Vagina (tissue), 2 donors: ENCODE measurements at places on chromosomes 3 and 15. TPM values are rescaled to one million over a fixed set of nuclear protein-coding genes. Genes with fewer than 3 reads are reported as not detected.

DNA sequence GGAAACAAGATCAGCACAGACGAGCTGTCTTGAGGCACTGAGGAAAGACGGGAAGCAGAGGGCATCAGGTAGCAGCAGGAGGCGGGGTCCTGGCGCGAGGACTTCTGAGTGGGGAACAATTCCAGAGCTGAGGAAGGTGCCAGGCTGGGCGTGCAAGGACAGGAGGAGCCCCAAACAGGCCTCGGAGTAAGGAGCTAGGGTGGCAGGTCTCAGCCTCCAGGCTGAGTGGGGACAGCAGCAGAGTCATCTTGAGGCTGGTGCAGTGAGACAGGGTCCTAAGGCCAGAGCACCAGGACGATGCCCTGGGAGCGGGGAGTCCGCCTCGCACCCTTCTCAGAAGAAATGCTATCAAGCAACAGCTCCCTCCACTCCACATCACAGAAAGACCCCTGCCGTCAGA, 78.4 kb downstream of the PCSK6 start:
- H3K27me3 ChIP-seq, result no peaks in the 10 kb centered on the region
- H3K4me1 ChIP-seq, result no peaks in the 10 kb centered on the region
- H3K36me3 ChIP-seq, result no peaks in the 10 kb centered on the region
- no peak for DNase-seq
- no peak overlapping the region for H3K27ac ChIP-seq
- no peak overlapping the region for H3K4me3 ChIP-seq

DNA sequence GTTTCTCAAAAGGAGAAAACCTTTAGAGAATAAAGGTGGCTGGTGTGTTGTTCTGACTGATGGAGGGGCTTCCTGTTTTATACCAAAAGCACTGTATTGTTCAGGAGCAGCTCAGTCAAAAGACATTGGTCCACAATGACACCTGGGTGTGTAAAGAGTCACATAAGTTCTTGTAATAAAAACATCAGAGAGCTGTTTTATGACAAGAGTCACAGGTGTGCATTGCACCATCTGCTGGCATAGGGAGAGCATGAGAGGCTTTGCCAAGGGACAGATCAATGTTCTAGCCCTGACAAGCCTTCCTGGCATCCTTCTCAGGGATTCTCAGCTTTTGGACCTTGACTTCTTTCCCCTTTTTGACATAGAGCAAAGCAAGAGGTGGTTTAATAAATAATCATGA, 20.4 kb downstream of the ARPP21 start:
- H3K4me3 ChIP-seq, result no peak overlapping the region
- no peaks in the 10 kb centered on the region for H3K4me1 ChIP-seq
- no peaks in the 10 kb centered on the region for H3K36me3 ChIP-seq
- no peak for DNase-seq

GRCh38 chr15:67138891-67139855, 73.8 kb downstream of the SMAD3 start:
- peaks cover 100% of the 10 kb centered on the region for H3K4me1 ChIP-seq
- no peaks in the 10 kb centered on the region for H3K36me3 ChIP-seq
- H3K27ac ChIP-seq, result peak overlapping the region; percentile 94
- H3K27me3 ChIP-seq, result no peaks in the 10 kb centered on the region
- H3K4me3 ChIP-seq, result peak overlapping the region; percentile 35
- DNase-seq, result no peak

Gene WDR72
- not detected for total RNA-seq
